ENCODE measurements at places on chromosomes 1 and 21. TPM values are rescaled to one million over a fixed set of nuclear protein-coding genes. Genes with fewer than 3 reads are reported as not detected.

GRCh38 chr1:31064718-31065309, 703 bp downstream of the PUM1 start:
- no peak for DNase-seq

- no peak for DNase-seq
Measured at GRCh38 chr1:110477445-110477957, 26.6 kb downstream of the PROK1 start.

- no peak for DNase-seq
Measured at GRCh38 chr21:34202553-34203372, 129.4 kb downstream of the MRPS6 start.

DNA sequence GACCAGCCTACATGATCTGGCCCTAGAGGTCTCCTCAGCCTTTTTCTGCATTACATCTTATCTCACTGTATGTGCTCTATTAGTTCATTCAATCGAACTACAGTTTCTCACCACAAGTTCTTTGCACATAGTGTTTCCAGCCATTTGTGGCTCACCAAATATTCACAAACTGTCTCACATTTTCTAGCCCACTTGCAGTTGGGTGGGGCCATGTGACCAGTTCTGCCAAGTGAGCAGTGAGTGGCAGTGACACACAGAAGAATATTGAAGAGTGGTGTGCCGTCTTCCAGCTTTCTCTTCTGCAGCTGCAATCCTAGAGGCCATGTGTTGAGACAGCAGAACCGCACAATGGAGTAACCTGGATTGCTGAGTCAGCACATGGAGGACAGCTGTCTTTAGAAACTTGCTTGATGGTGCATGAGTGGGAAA, 103.2 kb upstream of the ZNF644 start:
- peak; percentile 90 for DNase-seq

DNA sequence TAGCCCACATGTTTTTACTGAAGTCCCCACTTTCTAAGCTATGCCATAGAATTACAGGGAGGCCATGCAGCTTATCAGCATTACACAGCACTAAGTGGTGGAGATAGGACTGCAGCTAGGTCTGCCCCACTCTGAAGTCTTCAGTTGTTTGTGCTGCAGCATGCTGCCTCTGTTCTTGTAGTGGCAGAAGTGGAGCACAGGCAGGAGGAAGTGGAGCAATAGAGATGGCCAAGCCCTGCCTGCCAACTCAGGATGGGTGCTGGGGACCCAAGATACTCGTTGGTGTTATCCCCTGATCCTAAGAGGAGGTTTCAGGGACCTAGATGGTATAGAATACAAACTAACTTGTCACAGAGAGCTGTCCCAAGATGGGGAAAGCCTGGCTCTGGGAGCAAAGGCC, 12.9 kb downstream of the MRPL37 start:
- DNase-seq, result no peak

SLC9C2 gene
- total RNA-seq, result not detected

DNA sequence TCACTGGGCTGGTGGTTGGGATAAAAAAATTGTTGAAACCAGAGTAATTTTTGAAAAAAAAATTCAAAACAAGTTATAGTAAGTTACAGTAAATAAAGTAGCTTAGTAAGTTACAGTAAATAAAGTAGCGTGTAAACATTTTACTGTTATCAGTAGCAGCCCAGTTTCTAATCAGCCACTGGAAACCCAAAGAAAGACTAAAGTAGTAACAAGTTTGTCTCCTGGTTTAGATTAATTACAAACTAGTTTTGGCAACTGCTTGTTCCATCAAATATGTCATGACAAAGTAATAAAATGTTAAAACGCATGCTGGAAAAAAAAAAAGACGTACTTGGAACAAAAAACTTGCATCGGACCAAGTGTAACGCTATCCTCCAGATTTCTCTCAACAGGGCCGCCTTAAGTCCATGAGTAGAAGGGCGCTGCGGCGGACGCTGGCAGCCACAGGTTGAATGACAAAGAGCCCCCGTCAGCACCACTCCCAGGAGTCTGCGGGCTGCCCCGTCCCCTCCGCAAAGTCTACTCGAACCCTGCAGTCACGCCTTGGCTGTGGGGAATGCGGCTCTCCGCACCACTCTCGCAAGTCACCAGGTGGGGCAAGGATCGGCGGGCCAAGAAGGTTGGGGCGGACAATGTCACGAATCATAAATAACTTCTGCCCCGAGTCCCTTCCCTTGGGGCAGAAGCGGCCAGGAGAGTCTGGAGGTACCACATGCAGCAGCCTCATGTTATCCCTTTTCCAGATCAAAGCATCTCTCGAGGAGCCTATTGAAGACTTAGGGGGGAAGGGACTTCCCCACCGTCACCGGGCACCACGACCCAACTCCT, 837 bp downstream of the SLC16A1 start:
- peak; percentile 80 for DNase-seq

GRCh38 chr1:55363268-55363667, 148.1 kb upstream of the USP24 start:
- peak; percentile 90 for DNase-seq

GREM2 gene
- total RNA-seq, result 0.08 TPM

Measured in myocyte (in vitro differentiated cells).